ENCODE measurements at places on chromosomes 1 and 21.

GRCh38 chr1:109474697-109475096 lies 8.4 kb downstream of the SYPL2 start:
- no peak for DNase-seq

DNA sequence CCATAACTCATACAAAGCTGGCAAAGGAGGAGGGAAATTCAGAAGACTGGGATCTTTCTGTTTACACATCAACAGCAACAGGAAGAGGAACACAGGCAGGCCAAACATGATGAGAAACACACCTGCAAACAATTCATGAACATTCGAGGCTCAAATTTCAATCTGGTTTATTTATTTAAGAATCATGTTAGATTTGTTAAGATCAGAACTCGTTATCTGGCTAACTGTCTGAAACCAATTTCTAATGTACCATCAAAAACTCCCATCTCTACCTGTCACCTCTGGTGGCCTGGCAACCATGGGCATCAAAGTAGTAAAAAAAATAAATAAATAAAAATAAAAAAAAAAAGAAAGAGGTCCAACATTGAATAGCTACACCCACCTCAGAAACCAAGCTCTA lies 9.8 kb downstream of the LBR start:
- no peak for DNase-seq

- no peak for DNase-seq
These were observed 425.4 kb downstream of the ADGRL2 start for GRCh38 chr1:82226186-82226505.

DNA sequence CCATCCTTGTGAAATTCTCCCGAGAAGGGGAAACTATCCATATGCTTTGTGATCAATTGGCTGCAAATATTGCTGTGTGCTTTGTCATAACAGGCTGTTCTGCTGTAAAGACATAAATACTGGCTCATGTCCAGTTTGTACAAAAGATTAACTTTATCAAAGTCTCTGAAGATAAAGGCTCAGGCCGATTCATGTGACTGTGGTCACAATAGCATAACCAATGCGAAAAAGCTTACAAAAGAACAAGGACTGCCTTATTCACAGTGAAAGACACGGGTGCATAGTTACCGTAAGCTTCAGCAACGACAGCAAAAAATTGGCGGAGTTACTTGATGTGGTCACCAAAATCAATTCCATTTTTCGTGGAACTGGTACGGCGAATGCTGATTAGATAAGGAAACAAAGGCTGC lies 173.6 kb upstream of the CHRM3 start:
- no peak for DNase-seq

- DNase-seq, result no peak
These were observed 56.0 kb downstream of the FOXJ3 start for GRCh38 chr1:42279055-42279454.

DNA sequence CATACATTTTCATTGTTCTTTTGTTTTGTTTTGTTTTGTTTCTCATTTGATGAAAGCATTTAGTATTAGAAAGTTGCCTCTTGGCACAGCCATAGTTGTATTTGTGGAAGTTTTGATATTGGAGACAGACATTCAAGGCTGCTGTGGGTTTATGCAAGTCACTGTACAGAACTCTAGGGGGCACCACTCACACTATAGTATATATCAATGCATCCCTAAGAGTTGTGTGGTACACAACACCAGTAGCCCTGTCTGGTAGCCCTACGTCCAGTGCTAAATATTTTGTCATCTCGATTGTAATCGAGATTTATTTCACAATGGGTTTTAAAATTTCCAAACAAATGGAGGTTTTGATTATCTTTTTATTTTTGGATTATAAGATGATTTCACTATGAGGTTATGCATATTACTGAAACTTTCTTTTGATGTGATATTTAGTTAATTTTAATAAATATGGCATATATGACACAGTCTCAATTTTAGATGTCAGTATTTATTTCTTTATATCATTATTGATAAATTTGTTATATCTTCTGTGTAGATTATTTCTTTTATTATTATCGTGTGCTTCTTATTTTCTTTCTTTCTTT lies 112.2 kb downstream of the NR5A2 start:
- no peak for DNase-seq

GRCh38 chr21:41648591-41649031 lies 118.2 kb downstream of the RIPK4 start:
- no peak for DNase-seq

DNA sequence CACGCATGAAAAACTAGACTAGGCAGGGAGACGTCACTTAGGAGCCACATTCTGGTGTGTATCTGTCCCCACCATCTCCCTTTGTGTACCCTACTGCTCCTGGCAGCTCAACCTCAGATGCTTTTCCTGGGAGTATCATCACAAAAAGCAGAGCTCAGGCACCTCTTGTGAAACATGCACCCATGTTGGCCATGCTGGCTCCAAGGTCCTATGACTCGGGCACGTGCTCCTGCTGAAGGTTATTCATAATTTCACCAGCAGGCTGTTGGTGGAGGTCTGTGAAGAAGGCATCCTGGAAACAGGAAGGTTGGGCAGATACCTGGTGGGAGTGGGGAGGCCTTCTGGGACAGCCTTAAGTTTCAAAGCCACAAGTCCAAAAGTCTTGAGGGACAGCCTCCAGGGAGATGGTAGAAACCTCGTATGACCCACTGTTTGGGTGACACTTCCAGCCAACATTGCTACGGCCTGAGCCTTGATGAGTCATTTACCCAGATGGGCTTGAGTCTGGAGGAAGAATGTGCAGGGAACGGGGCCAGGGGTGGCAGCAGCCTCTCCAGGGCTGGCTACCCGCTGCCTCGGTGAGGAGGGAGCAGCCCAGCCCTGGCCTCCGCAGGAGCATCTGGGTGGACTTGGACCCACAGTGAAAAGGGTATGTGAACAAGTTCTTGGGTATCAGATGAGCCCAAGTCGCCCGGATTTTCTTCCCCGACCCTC lies 75.8 kb downstream of the PGBD5 start:
- no peak for DNase-seq

DNA sequence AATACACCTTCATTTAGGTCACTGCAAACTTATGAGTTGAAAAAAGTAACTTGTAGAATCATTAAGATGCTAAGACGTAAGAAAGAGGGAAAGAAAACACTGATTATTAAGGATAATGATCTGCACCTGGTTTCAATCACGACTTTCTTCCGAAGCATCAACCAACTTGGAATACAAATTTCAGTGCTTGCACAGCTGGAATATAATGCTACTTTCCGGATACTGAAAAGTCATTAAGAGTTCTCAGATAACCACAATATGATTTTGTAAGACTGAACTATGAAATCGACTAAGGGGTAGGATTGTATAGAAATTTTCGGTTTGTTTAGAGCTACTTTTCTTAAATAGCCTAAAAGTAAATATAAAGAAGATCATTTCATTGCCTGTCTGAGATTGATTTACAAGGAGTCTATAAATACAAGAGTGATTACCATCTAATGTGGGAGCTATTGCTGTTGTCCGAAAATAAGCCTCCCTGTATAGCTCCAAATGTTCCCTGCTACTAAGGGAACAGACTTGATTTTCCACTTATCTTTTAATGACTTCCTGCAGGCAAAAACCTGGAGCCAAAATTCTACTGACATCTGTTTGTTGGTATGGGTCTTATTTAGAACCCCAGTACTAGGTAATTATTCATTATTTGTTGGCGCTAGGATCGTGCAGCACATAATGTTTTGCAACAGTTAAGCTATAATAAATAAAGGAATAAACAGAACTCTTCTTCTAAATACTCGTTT lies 673.3 kb downstream of the KCNT2 start:
- DNase-seq, result no peak

DNA sequence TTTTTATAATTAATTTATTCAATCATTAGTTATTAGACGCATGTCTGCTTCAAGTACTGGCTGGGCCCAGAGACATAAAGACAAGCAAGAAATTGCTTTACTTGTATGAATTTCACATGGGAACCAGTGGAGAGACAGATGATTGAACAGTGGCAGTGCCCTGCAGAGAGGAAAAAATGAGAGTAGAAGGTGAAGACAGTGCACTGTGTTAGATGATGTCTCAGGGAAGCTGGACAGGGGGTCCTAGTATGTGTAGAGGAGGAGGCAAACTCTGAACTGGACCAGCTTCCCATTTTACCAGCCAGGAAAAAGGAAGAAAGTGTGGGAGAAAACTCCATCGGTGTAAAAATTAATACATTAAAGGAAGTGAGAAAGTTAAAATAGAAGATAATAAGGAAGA lies 126.0 kb downstream of the BACH1 start:
- DNase-seq, result no peak

- DNase-seq, result no peak
These were observed 7.5 kb downstream of the MINDY1 start for GRCh38 chr1:150999051-150999674.

Data from stimulated activated CD8-positive, alpha-beta memory T cell treated with anti-CD3 and anti-CD28 coated beads, Interleukin-12 subunit alpha, Interleukin-12 subunit beta, amount 100 ng/mL, for 4 hours (primary cell).